Urinary bladder (tissue), 4 donors: ENCODE measurements at places on chromosomes 2 and 18. TPM values are rescaled to one million over a fixed set of nuclear protein-coding genes. Genes with fewer than 3 reads are reported as not detected.

DNA sequence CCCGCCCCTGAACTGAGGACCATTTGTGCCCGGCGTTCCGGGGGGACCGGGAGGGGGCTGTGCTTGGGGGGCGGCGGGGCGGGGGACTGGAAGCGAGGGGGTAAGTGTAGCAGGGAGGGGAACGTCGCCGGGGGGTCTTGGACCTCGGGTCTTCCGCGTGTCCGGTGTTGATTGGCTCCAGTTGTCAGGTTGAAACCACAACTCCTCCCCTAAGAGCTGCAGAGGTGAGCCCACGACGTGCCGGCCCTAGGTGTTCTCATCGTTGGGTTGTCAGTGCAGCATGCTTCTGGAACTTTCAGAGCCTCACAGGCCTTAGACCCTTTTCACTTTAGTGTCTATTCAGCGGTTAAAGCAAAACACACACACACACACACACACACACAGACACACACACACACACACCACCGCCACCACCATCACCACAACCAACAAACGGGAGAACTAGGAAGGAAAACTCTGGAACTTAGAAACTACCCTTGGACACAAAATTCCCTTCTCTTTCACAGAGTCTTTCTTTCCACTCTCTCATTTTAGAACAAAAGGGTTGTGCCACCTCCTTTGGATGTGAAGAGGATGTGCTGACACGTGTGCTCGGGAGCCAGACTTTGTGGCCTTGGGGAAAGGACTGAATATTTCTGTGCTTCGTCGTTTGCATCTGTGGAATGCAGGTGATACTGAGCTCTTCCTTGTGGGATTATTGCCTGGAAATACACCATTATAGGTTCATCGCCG, 6.7 kb upstream of the DLX2 start:
- no peak for DNase-seq

DNA sequence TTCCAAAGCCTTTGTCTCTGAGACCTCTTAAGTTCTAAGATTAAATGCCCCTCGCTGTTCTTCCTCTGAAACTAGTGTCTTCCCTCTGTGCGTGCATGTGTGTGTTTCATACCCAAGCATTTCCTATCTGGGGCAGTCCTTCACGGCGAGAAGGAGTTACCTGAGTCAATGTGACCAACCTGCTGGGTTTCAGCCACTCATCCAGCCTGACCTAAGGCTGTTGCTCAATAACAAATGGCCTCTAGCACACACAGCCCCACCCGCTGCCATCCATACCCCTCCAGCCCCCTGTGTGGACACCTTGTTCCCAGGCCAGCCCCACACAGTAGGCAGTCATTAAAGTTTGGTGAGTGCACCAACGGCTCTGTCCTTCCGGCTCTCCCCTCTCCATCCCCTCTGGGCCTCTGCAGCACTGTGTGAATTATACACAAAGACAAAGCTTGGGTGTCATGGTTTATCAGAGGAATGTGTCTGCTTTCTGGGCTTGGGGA, 53.8 kb upstream of the FOSL2 start:
- DNase-seq = no peak

DNA sequence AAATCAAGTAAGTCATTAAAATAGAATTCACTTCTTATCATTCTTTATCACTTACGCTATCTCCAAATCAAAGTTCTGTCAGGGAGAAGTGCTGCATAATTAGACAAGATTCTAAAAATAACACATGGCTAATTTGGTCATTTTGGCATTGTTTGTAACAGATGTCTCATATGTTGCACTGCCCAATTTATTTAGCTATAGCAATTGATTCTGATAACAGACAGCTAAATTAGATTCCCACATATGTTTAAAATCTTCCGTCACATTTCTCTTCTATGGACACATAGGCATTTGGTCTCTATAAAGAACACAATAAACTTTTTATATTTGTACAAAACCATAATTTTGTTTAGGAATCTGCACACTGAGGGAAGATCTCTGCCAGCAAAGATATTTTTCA, 644.5 kb upstream of the VRK2 start:
- no peak for DNase-seq

- DNase-seq = no peak
Measured at GRCh38 chr2:226669905-226670304, 129.7 kb downstream of the IRS1 start.

- DNase-seq = no peak
Measured at GRCh38 chr2:1203772-1204171, 209.5 kb upstream of the TPO start.

GRCh38 chr2:163312713-163313112, 423.1 kb downstream of the FIGN start:
- DNase-seq = no peak

- no peak for DNase-seq
Measured at GRCh38 chr2:219358170-219359075, 25.9 kb upstream of the RESP18 start.

DNA sequence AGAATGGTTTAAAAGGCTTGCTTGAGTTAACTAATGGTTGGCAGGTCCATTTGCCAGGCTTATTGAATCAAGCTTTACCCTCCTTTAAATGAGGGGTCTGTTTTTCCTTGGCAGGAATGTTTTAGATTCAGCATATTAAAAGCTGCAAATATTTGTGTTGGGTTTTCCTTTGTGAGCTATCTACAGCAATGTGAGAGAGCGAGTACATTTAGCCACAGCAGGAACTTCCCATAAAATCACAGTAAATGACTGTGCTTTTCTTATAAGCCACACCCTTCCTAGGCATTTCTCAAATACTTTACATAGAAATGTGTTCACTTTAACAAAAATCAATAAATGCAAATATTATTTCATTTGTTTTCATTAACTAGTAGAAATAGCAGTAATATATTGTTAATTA, 23.9 kb downstream of the CALCRL start:
- no peak for DNase-seq

DNA sequence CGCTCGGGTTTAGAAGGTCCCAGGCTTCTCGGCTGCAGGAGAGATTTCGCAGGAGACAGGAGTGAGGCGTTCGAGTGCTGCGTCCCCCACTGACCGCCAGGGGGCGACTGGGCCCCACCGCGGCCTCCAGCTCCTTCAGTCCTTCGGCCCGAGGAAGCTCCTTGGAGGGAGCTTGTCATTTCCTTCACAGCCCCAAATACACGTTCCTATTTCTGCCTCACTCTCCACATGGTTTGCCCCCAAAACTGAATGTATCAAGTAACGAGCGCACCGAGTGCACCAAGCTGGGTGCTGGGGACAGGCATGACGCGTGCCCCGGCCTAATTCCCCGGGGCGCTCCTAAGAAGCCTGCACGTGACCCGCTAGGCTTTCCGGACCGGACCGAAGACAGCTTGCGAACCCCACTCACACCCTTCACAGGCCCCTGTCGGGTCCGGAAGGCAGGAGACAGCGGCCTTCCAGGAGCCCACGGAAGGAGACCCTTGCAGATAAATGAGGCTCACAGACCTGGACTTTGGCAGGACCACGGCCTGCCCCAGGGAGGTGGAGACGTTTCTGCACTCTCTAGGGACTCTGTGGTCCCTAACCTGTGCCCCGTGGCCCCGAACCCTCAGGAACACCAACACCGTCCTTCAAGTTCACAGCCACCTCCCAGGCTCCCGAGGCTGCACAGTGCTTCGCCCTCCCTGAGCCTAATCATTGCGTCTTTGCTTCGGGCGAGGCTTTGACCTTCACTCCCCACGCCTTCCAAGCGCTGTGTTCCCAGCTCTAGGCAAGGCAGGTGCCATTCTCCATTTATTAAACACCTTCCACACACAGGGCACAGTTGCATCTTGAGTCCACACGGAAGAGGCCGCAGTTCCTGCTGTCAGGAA, 13.0 kb upstream of the FAHD2A start:
- no peak for DNase-seq

DNA sequence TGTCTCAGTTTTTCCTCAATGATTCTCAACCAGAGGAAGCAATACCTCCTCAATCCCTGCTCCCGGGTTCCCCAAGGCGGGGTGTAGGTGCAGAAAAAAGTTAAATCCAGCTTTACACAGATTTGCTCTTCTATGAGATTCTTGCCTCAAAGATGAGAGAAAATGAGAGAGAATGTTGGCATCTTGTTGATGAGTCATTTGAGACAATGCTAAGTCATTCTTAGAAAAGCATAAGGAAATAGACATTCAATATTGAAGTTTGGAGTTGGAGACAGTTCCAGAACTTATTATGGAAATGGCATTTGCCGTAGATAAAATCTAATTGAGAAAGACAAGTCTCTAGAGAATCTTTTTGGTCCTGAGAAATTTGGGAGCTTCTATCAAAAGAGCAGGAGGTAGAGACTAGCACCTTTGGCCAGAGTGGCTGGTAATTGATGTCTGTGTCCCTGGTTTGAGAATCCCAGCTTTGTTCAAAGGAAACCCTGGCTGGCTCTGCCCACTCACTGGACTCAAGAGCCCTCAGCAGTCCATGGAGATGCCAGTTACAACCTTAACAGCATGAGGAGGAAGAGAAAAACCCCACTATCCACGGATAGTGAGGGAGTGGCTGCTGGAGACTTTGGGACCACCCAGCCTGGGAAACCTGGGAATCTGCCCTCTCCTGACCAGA, 181.2 kb downstream of the FAM124B start:
- DNase-seq = no peak

DNA sequence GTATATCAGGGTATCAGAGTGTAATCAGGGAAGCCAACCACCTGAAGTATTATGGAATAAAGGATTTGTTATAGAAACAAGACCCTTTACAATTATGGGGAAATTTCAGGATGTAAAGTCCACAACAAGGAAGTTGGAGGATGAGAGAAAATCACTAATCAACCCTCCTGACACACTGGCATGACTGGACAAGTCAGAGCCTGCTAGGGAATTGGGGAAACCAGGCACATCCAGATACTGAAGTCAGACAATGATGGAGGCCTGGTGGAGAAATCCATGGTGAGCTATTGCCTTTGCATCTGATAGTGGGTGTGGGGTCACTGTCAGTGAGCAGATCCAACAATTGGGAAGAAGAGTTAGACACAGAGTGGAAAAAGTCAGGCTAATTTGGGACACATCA, 158.8 kb upstream of the FBXO11 start:
- DNase-seq = no peak

- DNase-seq = no peak
Measured at GRCh38 chr2:119682578-119682977, 3.6 kb downstream of the TMEM177 start.

DNA sequence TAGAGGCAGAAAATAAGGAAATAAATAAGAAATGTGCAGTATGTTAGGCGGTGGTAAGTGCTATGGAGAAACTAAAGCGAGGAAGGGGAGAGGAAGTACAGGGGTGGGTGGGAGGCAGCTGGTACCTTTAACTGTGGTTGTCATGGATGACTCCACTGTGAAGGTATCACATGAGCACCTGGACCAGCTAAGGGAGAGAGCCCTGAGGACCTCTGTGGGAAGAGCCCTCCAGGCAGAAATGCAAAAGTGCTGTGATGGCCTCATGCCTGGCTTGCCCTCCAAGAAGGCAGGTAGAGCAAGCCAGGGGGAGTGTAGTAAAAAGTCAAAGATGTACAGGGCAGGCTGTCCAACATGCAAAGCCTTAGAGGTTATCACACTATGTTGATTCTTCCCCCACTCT, 17.9 kb downstream of the LYPD6 start:
- no peak for DNase-seq

DNA sequence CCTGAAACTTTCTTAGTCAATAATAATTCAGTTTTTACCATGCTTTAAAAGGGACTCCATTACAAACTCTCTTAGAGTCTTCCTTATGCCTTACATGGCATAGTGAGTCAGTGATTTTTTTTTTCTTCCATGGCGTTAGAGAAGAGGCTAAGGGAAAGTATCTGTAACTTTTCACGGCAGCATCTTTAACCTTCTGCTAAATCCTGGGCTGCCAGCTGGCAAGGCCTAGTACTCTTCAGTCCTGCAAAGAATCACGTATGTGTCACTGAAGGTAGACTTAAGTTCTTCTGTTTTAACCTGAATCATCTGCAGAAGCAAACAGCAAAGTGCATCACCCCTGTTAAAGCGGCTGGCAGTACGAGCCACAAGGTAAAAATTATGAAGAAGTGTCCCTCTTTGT, 286.3 kb upstream of the FN1 start:
- no peak for DNase-seq

DNA sequence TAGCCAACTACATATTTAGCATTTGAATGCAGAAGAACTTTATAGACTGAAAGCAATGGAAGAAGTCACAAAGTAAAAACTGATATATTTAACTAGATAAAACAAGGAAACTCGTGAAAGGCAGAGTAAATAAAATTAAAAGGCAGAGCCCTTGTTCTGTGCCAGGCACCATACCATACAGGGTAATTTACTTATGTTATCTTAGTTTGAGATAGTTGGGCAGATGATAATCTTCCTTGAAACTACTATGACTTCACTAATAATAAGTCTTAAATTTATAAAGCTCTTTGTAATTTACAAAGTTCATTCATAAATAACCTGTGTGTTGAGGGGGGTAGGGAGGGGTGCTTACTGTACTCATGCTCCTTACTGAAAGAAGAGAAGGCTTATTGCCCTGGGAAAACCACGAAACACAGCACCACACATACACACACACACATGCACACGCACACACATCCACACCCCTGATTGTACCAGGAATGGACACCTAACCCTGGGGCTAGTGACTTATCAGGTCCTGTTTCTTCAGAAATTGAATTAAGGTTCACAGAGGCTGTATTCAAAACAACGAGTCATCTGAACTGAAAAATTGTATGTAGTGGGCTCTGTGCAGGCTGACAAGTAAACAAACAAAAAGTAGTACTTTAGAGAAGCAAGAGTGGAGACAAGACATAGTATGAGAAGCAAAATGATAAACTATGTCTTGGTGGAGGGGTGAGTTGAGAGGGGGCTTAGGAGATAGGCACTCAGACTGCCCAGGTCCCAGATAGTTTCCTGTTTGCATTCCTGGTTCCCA, 38.1 kb downstream of the AGFG1 start:
- DNase-seq = peak; percentile 8

DNA sequence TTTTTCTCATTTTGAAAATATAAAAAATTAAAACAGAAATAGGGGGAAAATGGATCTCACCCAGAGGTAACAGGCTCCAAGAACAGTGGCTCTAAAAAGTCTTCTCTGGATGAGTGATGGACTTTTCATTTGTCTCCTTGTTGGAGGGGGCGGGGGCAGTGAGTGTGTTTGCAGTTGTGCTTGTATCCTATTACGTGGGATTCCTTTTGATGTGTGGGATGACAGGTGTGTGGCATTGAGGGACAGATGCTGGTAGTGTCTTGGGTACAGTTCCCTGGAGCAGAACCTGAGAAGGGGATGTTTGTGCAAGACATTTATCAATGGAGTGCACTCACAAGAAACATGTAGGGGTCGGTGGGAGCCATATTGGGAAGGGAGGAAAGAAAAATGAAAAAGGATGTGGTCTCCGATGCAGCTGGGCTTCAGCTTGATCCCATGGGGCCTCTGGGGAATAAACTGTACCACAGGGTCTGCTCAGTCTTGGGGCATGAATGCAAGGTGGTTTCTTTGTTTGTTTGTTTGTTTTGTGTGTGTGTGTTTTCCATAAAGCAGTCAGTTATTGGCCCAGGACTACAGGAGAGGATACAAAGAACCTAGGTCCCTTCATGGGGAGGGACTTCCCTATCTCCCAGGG, 120.0 kb upstream of the SLC35G4 start:
- no peak for DNase-seq

NCKAP1 gene
- total RNA-seq = 297 TPM

CNRIP1 gene
- 38.0 TPM for total RNA-seq

BOLL gene
- total RNA-seq = 0.11 TPM

SMYD1 gene
- 5.7 TPM for total RNA-seq

PRSS56 gene
- not detected for total RNA-seq

OSBPL1A gene
- 53.3 TPM for total RNA-seq

SERPINB5 gene
- 27.1 TPM for total RNA-seq

SMPD4 gene
- 15.6 TPM for total RNA-seq

XDH gene
- total RNA-seq = 2.1 TPM

UGT1A5 gene
- 0.79 TPM for total RNA-seq
